ENCODE measurements at places on chromosomes 3 and 15.

DNA sequence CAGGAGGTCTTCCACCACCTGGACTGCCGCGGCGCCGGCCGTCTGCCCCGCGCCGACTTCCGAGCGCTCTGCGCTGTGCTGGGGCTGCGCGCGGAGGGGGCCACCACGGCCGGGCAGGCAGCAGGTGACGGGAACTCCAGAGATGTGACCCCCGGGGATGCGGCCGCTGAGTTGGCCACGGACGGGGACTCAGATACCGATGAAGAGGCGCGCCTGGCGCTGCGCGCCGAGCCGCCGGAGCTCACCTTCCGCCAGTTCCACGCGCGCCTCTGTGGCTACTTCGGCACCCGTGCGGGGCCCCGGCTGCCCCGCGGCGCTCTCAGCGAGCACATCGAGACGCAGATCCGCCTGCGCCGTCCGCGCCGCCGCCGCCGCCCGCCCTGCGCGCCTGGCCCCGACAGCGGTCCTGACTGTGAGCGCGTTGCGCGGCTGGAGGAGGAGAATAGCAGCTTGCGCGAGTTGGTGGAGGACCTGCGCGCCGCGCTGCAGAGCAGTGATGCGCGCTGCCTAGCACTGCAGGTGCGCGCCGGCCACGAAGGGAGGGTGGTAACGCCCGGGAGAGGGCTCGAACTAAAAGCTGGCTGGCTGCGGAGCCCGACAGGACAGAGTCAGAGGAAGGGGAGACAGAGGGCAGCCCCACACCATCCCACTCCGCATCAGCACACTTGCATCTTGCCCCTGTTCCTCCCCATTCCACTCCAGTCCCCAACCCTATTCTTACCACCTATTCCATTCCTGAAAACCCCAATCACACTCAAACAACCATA lies 885 bp downstream of the EFCC1 start:
- no peak for DNase-seq

- DNase-seq, result no peak
Observed at GRCh38 chr15:39434751-39435238, 146.1 kb upstream of the THBS1 start.

DNA sequence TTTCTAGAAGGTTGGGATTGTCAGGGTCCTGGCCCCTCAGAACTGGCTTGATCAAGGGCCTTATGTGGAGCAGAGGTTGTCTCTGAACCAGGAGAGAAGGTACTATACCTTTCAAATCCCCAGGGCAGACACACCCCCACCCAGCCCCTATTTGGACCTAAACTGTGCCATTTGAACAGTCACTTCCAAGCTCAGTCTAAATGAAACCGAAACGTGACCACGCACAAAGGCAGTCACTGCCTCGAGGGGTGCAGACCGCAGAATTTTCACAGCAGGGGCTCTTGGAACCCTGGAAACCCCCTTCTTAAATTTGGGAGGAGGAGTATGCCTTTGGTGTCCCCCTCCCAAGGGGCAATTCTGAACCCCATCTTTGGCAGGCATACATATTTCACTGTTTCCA lies 53.7 kb downstream of the GRIP2 start:
- no peak for DNase-seq

DNA sequence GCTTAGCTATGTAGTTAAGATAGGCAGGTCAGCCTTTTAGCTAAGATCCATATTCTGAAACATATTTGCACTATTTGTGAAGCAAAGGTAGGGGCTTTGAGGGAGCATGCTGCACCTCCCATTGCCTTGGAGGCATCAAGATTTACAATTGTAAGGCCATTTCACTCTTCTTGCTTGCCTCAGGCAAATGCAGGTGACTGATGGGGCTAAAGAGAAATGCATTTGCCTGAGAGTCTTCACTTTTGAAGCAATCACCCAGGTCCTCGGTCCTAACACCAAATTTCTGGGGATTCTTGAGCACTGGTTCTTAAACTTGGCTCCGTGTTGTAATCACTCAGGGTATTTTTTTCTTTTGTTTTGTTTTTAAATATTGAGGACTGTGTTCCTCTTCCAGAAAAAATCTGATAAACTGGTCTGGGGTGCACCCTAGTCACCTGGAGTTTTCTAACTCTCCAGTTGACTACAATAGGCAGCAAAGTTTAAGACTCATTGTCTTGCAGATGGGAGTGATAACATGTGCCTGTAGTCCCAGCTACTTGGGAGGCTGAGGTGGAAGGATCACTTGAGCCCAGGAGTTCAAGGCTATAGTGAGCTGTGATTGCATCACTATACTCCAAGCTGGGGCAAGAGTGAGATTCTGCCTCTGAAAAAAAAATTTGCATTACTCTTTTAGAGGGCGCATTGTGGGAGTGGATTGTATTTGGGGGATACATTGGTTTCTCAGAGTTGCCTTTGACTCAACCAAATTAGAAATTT lies 68.1 kb downstream of the EOMES start:
- DNase-seq, result no peak

DNA sequence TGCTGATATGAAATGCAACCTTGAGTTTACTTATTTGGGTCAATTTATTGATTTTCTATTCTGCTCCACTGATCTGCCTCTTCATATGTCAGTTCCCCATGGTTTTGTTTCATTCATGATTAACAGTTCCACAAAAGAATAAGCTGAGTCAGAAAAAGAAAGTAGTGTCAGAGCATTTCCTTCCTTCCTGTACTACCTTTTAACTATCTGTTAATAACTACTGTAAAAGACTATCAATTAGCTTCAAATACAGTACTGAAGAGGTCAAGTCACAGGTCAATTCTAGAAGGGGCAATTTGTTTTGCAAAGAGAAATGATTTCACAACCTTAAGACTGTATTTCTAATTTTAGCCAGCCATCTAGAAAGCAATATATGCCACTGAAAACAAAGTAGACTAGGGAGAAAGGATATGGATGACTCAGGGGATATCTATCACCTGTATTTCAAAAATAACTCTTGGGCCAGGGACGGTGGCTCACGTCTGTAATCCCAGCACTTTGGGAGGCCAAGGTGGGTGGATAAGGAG lies 129.5 kb downstream of the TFDP2 start:
- no peak for DNase-seq
